Activated CD8-positive, alpha-beta memory T cell treated with anti-CD3 and anti-CD28 coated beads for 24 hours (primary cell): ENCODE measurements at places on chromosomes 12 and 14.
A peak's percentile ranks its signal among the peaks of the same experiment; 100 is the strongest.

DNA sequence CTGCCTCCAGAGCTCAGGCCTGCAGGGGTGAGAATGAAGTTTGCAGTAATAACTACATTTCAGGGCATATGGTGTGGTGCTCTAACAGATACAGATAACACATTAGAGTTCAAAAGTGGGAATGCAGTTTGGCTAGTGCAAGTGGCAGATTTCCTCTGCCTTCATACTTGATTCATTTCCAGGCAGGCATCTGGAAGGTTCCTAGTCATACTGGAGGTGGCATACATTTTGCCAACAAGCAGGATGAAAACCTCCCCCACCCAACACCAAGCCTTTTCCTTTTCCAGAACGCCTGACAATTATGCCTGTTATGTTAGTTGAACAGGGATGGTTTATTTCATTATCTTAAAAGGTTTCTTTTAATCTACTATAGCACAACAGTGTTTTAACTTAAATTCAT lies 24.3 kb downstream of the VTI1B start:
- DNase-seq, result no peak

GRCh38 chr12:11827091-11828061 lies 177.9 kb downstream of the ETV6 start:
- DNase-seq, result no peak

GRCh38 chr14:60272177-60272576 lies 23.2 kb downstream of the PPM1A start:
- DNase-seq, result no peak

- DNase-seq, result no peak
Observed at GRCh38 chr14:73714656-73715081, 485 bp upstream of the PNMA1 start.

DNA sequence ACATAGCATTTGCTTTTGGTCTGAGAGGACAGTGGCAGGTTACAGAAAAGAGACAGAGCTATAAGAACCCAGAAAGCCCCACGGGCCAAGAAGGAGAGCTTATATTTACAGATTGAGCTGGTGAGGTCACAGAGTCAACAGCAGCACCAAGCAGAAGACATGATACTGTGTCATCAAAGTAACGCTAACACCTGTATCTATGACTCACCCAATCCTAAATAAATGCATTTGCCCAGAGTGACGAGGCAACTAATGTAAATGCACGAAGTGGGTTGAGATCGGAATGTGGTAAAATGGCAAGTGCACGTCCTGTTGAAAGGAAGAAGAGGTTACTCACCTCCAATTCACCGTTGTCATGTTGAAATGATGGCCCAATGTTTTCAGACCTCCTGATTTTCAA lies 6.7 kb upstream of the CD163L1 start:
- no peak for DNase-seq

GRCh38 chr14:21820631-21821030 lies 147.0 kb upstream of the OR4E1 start:
- no peak for DNase-seq

DNA sequence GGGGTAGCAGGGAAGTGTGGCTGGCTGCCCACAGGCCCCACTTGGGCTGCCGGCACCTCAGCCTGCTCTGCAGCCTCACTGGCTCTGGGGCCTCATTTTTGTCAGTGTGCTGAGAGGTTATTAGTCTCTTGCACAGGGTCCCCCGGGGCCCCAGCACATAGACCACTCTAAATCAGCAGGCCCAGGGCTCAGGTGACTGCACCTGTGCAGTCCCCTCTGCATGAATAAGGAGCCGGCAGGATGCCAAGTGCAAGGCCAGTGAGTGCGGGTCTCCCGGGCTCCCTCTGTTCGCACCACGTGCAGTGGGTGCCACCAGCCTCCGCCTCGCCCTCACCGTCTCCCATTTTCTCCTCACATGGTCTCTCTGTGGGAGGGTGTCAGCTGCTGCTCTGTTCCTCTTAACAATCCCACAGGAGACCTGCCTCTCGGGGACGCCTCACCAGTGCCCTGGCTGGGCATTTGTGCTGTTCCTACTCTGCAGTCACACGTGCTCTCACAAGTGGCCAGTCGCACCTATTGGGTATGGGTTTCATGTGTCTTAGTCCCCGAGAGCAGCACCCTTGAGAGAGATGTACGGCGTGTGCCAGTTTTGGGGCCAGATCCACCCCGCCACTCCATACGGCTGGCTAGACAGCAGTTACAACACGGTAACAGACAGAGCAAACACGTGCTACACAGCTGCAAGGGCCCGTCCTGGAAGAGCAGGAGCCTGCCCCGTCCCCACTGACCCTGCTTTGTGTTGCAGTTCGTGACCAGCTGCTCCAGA lies 40.4 kb downstream of the MMAB start:
- DNase-seq, result no peak

GRCh38 chr14:71411738-71412137 lies 504.5 kb downstream of the PCNX1 start:
- DNase-seq, result no peak

DNA sequence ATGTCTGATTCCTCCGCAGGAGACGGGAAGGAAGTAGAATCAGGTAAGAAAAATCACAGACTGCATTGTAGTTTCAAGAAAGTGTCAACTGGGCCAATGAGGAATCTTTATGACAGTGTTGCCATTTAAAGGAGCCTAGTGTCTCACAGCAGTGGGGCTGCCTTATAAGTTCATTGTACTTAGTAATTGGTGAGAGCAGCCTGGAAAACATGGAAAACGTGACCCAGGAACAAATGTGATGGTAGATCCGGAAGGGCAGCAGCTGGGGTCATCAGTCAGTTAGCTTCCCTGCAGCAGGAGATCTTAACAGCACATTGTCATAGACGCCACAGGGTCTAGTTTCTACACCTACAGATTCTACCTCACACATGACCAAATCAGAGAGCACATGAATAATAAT lies 630.0 kb upstream of the LMO3 start:
- no peak for DNase-seq

GRCh38 chr12:96543-96942 lies 30.0 kb downstream of the IQSEC3 start:
- no peak for DNase-seq

DNA sequence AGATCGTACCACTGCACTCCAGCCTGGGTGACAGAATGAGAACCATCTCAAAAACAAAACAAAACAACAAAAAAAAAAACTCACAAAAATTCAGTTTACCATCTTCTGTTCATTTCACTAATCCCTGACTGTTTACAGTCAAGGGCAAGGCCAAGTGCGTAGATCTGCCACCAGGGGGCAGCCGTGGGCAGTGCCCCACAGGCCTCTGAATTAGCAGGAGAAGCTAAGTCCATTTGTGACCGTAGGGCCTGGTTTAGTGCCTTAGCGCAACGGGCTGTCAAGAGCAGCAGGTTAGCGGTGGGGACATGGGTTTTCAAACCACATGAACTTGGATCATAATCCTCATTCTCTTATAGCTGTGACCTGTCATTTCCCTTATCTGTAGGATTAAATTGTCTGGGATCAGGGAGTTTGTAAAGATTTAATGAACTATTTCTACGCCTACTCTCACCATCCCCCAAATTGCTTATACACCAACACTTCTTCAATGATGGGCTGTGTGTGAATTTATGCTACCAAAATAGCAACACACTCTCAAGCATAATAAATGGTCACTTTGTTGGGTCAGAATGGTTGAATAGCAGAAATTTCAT lies 49.0 kb downstream of the KCTD10 start:
- peak; percentile 88 for DNase-seq

DNA sequence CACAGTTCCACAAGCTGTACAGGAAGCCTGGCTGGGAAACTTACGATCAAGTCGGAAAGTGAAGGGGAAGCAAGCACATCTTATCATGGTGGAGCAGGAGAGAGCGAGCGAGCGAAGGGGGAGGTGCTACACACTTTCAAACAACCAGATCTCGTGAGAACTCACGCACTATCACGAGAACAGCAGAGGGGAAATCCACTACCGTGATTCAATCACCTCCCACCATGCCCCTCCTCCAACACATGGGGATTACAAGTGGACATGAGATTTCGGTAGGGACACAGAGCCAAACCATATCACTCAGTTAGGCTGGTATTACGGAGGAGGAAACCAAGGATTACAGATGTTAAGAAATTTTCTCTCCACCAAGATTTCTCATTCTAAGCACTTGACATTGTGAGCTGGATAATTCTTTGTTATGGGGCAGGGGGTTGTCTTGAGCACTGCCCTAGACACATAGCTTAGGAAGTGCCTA lies 262.0 kb upstream of the G2E3 start:
- no peak for DNase-seq

GRCh38 chr14:24131549-24131966 lies 1.1 kb downstream of the FITM1 start:
- no peak for DNase-seq

DNA sequence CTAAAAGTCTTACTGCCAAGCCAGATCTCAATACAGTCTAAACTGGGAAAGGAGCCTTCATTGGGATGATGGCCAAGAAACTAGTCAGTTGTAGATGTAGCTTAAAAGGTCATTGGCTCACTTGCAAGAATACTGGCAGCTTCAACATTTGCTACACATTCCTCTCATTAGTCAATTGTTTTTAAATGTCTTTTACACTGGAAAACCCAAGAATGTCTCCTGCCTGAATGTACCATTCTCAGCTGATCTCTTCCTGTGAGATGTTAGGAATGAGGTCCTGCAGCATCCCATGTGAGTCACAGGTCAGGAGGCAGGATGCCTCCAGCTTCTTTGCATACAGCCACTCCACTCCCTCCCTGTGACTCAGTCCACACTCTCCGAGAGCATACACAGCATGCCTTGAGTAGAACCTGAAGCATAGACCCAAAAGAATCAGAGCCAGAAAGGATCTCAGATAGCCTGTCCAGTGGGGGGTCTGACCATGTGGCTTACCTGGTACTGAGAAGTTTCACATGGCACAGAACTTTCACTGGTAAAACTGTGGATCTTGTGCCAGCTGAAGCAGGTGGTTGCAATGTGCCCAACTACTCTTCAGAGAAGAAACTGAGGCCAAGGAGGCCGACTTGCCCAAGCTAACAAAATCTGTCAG lies 56.0 kb upstream of the HECTD1 start:
- no peak for DNase-seq

DNA sequence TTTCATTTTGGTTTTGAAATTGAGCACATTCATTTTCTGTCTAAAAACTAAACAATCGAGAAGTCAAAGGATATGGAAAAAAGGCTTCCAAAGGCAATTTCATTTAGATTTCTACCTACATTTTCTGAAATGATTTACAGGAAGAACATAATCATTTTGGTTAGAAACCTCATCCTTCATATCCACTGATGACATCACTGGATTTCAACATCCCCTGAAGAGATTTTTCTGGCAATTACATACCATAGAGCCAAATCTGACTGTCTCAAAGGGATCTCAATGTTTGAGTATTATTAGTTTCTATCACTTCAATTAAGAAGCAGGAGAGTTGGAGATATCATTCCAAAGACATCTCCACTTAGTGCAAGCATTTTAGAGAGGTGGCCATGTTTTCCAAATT lies 137.8 kb downstream of the TTC7B start:
- DNase-seq, result no peak

GRCh38 chr14:36271939-36272907 lies 48.2 kb downstream of the MBIP start:
- DNase-seq, result peak; percentile 56
